ENCODE measurements at places on chromosomes 4 and X.

GRCh38 chrX:132488180-132488705, 595 bp downstream of the MBNL3 start:
- peak; percentile 41 for DNase-seq

DNA sequence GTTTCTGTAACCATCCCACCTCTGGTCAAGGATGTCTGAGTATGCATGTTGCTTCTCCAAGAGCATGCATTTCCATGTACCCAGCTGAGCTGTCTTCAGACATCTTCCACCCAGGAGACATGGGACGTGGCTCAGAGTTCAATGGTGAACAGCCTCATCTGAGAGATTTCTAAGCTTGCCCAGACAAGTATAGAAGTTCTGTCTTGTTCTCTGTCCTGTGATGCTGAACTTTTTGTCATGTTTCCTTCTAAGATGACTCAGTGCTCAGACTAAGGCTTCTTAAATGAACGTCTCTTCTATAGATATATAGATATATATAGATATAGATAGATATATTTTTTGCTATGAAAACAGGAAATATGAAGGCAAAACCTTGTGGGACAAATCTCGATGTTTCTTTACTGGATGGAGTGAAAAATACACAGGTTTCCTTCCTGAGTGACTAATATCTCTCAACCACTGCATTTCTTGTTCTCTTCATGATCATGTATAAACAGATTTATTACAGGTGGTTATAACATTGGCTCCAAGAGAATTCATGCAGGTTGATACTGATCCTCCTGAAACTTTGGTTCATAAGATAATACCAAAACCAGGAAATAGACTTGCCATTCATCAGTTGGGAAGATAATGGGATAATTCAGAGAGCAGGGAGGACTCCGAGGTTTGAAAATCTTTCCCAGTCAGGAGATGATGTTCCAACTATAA, 168.2 kb downstream of the ZNF518B start:
- no peak for DNase-seq

GRCh38 chrX:78116766-78117165, 12.7 kb downstream of the PGK1 start:
- DNase-seq, result no peak

DNA sequence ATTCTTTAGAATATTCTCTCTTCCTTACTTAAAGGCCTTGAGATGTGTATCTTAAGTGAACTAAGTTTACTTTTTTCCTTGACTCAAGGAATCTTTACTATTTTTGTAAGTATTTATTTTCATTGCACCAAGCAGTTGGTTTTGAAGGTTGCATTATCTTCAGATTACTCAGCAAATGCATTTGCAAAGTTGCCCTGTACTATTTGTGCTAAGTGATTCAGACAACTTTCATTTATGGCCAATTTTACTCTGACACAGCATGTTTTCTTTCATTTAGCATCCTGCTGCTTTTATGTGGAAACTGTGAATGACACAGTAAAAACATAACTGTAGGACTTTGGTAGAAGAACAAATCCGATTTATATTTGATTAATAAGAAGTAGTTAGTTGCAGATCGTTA, 191.0 kb downstream of the CCSER1 start:
- DNase-seq, result peak; percentile 21

GRCh38 chr4:87227751-87228151, 7.3 kb upstream of the KLHL8 start:
- DNase-seq, result no peak

DNA sequence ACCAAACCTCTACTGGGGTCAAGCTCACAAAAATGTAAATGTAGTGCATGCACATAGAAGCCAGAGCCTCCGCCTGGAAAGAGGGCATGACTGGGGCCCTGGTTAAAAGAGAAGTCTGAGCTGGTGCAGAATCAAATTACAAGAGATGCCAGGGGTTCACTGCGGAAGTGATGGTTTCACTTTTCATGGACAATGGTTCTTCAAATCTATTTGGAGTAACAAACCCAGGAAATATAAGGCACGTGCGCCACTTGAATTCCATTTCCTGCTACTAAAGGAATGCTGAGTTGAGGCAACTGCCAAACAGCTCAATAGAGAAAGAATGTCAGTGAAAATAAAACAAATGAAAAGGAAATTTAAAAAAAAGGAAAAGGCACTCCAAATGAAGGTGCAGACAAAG, 79.8 kb downstream of the FUNDC1 start:
- no peak for DNase-seq

- DNase-seq, result no peak
Measured at GRCh38 chr4:117637347-117637746, 396.9 kb upstream of the NDST3 start.

GRCh38 chr4:58093352-58093751, 983.2 kb upstream of the IGFBP7 start:
- DNase-seq, result no peak

- DNase-seq, result no peak
Measured at GRCh38 chr4:158962393-158962792, 140.5 kb upstream of the RAPGEF2 start.

DNA sequence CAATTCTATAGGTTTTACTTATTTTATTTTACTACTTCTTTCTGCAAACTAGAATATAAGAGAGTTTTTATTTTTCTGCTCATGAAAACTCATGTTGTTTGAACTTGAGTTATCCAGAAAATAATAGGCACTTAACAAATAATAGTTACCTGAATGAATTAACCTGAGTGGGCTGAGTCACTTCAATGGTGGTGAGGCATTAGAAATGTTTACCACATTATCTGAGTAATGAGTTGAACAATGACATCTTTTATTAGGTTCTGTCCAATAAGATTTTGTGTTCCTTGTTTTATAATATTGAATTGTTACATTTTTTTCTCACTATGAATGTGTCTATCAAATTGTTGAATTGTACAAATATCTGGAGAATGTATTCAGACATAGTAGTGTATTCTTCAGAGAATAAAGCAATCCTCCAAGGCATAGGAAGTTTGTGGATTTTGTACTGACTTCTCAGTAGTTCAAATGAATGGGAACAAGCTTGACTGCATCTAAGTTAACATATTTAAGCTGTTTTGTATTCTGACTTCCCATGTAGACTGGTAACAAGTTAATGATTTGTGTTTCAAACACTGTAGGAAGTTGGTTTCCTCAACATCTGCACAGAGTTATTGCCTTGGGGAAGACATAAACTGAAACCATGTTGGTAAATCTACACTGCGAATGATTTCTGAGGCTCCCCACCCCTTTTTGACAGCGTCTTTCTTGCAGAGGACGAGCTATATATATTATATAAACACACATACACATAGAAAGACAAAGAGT, 1808.9 kb upstream of the TENM3 start:
- DNase-seq, result no peak

DNA sequence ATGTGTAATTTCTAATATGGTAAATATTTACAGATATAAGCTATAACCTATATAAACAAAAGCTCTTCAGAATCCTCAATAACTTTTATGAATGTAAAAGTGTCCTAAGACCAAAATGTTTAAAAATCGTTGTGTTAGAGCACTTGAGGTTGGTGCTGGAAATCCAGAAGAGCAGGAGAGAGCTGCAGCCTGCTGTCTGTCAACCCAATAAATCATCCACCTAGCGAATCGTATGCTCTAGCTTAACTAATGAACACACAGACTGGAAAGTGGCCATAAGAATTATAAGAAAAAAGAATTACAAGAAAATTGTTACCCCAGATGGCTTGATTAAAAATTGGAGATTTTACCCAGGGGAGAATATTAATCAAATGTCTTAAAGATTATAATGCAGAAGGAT, 17.0 kb downstream of the CFAP97 start:
- DNase-seq, result no peak

DNA sequence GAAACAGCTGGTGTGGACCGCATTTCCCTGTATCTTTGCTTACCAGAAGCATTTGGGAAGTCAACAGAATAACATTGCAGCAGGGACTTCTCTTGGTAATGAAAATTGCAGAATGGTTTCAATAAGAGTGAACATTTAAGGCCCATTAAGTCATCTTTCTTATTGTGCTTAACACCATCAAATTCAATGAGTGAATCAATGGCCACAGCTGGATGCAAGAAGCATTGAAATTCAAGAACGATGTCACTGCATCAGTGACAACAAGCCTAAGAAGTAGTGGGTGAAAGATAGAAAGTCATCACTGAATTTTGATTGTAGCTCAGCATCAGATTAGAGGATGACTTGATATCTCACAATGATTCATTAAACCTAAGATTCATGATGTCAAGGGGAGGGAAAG, 93.9 kb upstream of the GPM6A start:
- no peak for DNase-seq

DNA sequence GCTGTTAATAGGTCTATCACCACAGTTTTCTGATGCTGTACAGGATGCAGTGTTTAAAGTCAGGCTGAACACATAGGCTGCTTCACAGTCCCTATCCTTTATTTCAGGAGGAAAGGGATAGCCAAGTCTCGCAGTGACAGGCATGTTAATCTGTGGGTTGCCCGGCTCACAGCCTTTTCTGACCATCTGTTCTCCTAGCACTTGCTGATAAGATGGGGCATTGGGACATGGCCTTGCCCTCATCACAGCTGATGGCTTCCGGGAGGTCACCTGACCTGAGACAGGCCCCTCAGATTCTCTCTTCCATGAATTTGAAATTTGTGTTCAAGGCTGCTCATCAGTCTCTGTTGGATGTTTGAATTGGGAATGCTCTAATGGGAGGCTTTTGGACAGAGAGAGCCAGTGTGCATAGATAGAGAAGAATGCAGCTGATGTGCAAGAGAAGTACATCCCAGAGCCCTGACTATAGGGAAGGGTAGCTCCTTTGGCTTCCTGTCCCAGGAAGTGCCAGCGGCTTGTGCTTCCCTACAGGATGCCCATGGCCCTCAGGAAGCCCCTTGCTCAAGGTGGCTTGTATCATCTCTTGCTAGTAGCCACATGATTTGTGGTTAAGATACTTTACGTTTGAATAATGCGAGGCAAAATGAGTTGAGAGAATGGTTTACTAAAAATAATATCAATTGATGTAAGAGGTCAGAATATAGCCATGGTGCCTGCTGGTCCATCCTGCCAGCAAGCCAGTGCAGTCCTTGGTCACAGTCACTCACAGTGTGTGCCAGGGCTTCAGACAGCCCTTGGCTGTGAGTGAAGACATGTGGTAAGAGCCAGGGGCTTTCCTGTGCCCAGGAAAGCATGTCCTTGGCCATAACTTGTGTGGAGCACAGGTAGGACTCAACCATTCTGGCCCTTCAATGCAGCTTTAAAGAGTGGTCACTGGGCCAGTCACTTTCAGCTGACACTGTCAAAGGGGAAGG, 88.6 kb downstream of the TSPAN7 start:
- DNase-seq, result no peak
